ENCODE measurements at places on chromosomes 2 and 18. TPM values are rescaled to one million over a fixed set of nuclear protein-coding genes. Genes with fewer than 3 reads are reported as not detected.

Gene RNF138
- 94.3 TPM for total RNA-seq

Gene PNKD
- 37.6 TPM for total RNA-seq

DNA sequence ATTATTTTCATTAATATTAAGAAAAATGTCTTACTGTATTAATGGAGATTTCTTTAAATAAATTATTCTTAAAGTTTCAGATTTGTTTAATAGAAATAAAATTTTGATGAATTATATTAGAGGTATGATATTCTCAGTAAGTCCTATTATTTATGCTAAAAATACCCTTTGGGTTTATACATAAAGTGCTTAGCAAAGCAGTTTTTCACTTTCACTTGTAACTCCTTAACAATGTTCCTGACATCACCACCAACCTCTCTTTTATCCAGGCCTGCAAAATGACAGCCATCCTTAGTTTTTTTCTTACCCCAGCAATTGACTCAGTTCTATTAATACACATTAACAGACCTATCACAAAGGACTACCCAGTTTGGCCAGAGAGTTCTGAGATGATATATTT, 170.4 kb downstream of the CD226 start:
- DNase-seq, result no peak
- peaks cover 10% of the 10 kb centered on the region for H3K4me1 ChIP-seq
- no peak overlapping the region for H3K27ac ChIP-seq
- H3K27me3 ChIP-seq, result no peaks in the 10 kb centered on the region

DNA sequence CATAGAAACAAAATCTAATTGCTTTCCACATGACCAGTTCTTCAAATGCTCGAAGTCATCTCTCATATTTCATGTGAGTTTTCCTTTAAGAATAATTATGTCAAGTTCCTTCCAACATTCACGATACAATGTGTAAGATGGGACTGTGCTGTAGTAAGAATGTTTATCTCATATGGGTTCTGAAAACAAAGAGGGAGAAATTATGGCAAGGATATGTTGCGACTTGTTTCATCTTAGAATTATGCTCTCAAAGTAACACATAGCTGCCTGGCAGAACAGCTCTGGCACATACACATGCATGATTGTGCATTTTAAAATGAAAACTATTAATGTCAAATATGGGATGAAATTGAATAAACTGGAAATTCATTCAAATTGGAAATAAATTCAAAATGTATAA, 314.8 kb upstream of the ACVR2A start:
- no peaks in the 10 kb centered on the region for H3K36me3 ChIP-seq
- no peak overlapping the region for H3K27ac ChIP-seq

DNA sequence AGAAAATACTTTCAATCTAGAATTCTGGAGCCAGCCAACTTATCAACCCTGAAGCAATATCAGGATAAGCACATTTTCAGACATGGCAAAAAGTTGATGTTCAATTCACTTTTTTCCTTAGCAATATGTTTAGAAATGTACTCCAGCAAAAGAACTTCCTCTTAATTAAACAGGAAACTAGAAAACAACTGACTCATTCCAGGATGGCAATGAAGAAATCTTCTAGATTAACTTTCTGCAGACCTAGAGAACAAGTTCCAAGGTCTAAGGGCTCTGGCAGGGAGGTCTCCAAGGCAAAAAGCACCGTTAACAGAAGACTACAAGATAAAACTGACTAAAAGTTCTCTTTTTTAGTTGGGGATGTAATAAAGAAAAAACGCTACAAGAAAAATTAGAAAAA, 69.2 kb upstream of the VWC2L start:
- DNase-seq, result no peak

- H3K4me1 ChIP-seq, result no peaks in the 10 kb centered on the region
- H3K27ac ChIP-seq, result no peak overlapping the region
- no peak overlapping the region for H3K4me3 ChIP-seq
- H3K27me3 ChIP-seq, result no peaks in the 10 kb centered on the region
- no peak for DNase-seq
- no peaks in the 10 kb centered on the region for H3K36me3 ChIP-seq
Measured at GRCh38 chr2:219737270-219737691, 109.9 kb downstream of the SLC4A3 start.

DNA sequence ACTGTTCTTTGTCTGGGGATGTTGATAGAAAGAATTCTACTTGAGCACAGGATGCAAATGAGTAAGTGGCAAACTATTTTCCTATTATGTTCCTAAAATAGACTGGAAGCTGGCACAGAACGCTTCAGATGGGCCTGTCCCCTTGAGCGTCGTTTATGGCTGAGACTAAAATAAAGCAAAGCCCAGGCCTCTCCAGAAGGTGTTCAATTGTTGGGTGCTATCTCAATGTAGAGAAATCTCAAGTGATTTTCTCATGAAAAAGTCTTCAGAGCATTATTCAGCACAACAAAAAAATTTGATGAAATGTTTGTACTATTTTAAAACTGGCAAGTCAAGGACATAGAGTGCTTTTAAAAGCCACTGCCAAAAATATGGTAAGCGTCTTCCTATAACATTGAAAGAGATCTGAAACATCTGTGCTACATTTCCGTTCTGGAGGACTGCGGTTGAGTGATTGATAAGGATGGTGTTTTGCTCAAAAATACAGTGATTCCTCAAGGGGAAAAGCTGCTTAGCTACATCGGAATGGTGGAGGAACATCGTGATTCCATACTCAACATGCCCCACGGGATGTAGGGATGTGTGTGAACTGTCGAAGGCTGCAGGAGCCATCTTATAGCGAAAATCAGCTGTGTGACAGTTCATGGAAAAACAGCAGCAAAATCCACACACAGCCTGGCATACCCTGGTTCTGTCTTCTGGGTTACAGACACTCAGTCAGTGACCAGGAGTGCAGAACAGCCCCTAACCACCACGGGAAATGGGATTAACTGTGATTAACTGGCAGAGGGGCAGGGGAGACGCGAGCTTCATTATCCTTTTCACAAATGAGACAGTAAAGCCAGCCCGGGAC, 10.4 kb upstream of the LRRFIP1 start:
- peaks cover 8% of the 10 kb centered on the region for H3K27me3 ChIP-seq
- no peak overlapping the region for H3K27ac ChIP-seq
- H3K36me3 ChIP-seq, result no peaks in the 10 kb centered on the region
- H3K4me3 ChIP-seq, result peak overlapping the region; percentile 45

DNA sequence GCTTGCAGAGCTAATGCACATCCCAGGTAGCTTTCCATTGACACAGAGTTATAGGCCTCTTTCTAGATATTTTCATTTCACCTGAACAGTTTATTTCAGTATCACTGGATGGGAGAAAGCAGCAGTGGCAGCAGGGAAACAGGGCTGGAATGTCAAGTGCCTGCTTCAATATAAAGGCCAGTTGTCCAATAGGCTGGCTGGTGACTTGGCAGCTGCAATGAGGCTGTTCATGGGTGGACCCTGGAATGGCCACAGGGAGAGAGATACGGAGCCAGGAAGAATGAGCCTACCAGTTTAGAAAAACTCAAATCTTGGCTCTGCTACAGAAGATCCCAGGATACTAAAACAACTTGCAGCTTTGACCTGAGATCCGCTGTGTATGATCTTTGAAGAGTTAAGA, 185.0 kb downstream of the BCL11A start:
- no peak overlapping the region for H3K27ac ChIP-seq
- H3K4me3 ChIP-seq, result no peak overlapping the region
- DNase-seq, result no peak
- no peaks in the 10 kb centered on the region for H3K4me1 ChIP-seq
- peaks cover 13% of the 10 kb centered on the region for H3K27me3 ChIP-seq
- H3K36me3 ChIP-seq, result no peaks in the 10 kb centered on the region

DNA sequence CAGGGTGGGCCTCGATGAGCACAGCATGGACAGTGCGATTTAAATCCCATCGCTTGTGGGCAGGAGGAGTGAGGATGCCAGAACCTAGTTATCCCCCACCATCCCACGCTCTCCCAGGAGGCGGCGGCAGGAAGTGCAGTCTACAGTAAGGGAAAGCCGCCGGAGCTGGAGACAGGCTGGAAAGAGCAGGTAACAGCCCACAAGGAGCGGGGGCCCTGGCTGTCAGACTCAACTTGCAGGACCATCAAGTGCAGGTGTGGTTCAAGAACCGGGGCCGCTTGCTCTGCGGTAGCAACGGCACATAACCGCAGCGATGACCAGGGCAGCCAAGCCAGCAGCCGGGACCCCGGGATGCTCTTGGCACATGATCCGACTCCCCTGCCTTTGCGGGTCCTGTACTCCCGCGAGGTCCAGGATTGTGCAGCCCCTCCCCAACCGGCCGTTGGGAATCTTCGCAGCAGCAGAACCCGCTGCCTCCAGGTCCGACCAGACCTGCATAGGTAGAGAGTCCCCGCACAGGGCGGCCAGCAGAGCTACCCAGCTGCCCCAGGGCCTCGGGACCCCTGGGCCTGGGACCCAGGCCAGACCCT, 82.1 kb downstream of the BIN1 start:
- no peaks in the 10 kb centered on the region for H3K36me3 ChIP-seq
- H3K4me1 ChIP-seq, result peaks cover 14% of the 10 kb centered on the region
- H3K4me3 ChIP-seq, result peak overlapping the region; percentile 85
- H3K27me3 ChIP-seq, result peaks cover 42% of the 10 kb centered on the region
- no peak overlapping the region for H3K27ac ChIP-seq
- no peak for DNase-seq

GRCh38 chr2:203469546-203469945, 65.6 kb downstream of the RAPH1 start:
- H3K27ac ChIP-seq, result no peak overlapping the region
- H3K4me1 ChIP-seq, result no peaks in the 10 kb centered on the region
- H3K4me3 ChIP-seq, result no peak overlapping the region
- no peak for DNase-seq

DNA sequence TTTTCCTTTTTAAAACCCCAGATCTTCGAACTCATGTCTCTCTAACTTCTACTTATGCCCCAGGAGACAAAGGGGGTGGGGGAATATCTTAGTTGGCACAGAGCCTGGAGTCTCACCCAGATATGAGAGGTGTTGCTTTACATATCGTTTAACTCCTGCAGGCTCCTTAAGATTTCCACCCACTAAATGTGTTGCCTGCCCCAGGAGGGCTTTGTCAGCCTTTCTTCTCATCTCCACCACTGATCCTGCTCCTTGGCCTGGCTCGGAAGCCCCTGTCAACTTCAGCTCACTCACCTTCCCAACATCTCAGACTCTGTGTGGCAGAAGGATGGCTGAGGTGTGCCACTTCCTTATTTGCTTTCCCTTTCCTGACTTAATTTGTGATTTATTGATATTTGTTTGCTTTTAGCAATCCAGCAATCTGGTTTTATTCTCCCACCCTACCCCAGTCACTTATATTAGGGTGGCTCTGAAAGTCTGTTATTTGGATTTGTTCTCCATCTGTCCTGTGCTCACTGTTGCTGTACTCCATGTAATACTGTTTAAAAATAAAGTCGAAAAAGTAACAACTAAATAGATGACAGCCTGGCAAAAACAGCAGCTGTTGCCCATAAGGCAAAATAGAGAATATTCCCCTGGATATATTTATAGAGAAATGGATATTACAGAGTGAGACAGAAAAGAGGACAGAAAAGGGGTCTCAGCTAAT, 200.6 kb downstream of the ZBTB7C start:
- H3K27ac ChIP-seq, result no peak overlapping the region
- H3K36me3 ChIP-seq, result no peaks in the 10 kb centered on the region
- H3K4me1 ChIP-seq, result no peaks in the 10 kb centered on the region

Data from activated CD8-positive, alpha-beta T cell treated with anti-CD3 and anti-CD28 coated beads, Interleukin-2, amount 10 ng/mL, durations not matched to agents 7 days and 5 days (primary cell).